ENCODE measurements at places on chromosomes 6 and 20.

GRCh38 chr20:44590980-44591778, 8.8 kb downstream of the PKIG start:
- DNase-seq, result no peak

DNA sequence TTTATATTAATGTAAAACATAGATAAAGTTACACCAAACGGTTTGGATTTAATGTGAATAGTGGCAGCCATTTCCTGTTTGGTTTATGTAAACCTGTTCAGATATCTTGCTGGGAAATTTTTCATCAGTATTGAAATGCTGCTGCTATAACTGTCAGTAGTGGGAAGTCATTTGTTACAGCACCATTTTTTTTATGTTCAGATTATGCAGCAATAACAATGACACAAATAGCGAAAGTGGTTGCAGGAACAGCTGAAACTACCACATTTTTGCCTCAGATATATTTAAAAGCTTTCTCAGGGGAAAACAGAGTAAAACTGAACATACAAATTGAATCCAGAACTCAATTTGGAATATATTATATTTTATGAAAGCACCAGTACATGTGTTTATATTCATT, 128.8 kb upstream of the SIM1 start:
- DNase-seq, result no peak

DNA sequence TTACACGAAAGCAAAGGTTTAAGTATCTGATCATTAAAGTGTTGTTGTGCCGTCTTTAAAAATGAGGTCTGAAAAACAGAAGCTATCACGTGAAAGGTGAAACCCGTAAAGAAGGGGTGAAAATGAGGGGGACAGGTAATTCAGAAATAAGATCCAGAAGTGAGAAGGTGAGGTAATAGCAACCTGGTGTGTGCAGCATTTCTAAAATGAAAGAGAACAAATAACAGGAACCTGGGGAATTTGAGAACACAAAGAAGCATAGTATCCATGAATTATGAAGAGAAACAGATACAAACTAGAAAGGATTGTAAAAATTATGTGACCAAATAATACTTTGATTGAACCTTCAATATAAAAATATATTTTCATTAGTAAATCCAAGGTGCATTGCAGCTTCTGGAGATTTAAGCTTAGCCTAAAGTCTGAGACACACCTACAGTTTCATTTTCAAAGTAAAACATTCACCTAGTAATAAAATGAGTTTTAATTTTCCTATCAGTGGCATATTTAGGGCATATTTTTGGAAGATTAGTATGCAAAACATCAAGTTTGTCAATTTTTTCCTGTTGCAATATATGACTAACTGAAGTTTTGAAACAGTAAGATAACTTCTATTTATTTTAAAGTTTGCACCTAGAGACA, 1.4 kb downstream of the HEY2 start:
- no peak for DNase-seq

GRCh38 chr20:38559764-38560163, 21.2 kb upstream of the ADIG start:
- no peak for DNase-seq

GRCh38 chr6:29680904-29681303, at the start of gene ZFP57:
Gene ZFP57, minus strand, starts transcription at chr6:29681152. Its CDS starts 4,149 bp downstream, at chr6:29677003.
- DNase-seq, result no peak

DNA sequence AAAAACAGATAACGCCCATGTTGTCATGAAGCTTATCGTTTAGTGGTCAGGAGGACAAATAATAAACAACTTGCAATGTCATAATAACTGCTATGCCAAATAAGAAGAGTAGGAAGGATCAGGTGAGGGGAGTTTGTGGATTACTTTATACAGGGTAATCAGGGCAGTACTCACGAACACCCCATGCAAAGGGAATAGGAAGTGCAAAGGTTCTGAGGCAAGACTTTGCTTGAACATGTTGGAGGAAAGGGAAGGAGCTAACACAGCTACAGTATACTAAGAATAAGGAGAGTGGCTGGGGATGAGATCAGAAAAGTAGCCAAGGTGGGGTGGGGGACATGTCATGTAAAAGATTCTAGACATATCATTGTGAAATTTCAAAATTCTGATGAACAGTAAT, 292.0 kb upstream of the RUNX2 start:
- DNase-seq, result no peak

DNA sequence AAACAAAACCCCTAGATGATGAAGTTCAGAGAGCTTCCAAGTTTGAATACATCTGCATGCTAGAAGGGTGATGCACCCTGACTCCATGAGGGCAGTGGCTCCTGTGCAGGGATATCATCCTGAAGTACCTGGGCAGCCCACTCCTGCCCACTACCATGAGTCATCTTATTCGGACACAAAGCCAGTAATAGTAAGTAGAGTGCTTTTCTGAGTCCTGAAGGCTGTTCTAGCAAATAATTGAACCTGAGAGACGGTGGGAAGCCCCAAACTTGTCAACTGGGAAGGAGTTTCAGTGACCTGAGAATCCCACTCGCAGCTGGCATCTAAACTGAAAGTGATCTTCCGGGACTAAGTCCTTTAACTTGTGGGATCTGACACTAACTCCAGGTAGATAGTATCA, 152.9 kb upstream of the COL21A1 start:
- DNase-seq, result no peak

DNA sequence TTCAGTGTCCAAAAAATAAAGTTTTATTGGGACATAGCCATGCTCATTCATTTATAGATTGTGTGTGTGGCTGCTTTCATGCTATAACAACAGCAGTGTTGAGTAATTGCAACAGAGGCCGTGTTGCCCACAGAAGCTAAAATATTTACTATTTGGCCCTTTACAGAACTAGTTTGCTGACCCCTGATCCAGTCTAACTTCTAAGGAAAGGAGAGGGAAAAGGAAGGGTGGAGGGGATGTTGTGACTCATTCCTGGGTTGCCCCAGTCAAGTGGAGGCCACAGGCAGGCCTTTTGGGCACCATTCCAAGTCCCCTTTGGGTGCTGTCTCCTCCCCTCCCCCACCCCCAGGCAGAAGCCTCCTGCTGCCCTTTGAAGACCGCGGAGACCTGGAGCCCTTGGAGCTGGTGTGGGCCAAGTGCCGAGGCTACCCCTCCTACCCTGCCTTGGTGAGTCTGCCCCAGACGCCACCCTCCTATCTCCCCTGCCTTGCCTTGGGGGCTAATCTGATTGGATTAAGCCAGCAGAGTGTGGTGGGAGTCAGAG, 28.4 kb downstream of the BRPF3 start:
- no peak for DNase-seq

- no peak for DNase-seq
These were observed 44.8 kb downstream of the MEP1A start for GRCh38 chr6:46838033-46838432.

- DNase-seq, result peak; percentile 22
These were observed 6.2 kb downstream of the CST11 start for GRCh38 chr20:23446505-23446904.

DNA sequence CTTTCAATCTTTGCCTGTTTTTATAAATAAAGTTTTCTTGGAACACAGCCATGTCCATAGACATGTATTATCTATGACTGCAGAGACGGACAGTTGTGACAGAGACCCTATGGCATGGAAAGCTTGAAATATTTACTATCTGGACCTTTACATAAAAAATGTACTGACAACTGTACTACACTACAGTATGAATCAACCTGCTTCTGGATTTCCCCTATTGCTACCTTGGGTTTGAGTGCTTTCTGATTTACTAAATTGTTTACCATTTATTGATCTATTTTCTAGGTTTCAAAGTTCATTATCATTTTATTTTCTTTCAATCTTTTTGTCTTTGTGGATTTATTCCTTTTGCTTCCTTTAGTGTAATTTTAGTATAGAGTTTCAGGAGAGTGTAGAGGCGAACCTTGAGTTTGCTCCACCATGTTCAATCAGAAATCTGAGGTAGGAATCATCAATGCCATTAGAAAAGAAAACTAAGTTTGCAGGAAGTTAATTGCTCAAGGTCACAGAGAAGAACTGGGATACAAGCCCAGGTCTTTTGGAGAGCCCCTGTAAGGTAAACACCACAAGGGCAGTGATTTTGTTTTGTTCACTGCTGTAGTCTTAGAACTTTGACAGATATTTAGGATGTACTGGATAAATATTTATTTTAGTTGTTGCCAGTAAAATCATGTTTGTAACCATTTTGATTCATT, 352.8 kb upstream of the SYNCRIP start:
- DNase-seq, result no peak

DNA sequence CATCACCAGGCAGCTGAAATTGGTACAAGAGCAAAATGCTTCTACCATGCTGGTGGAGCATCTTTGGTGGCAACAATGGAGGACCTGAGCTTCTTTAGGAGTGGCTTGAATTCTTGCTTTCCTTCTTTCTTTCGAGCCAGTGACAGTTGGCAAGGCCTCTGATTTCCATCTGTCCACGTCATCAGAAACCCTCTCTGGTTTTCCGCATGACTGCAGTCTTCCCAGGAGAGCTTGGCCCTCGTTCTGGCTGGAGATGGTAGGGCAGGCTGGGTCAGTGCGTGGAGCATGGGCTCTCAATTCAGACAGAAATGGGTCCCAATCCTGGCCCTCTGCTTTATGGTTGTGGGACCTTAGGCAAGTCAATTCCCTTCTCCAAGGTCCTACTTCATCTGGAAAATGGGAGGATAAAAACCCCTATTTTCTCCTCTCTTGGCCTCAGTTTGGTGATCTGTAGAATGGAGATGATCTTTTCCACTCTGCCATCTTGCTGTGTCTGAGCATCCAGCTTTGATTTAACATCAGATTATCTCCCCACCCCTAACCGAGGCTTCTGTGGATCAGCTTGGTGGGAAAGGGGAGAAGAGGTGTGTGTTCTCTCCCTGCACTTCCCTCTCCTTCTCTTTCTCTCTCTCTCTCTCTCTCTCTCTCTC, 3.6 kb upstream of the BPIFB1 start:
- DNase-seq, result no peak
